NK-92 treated with Interleukin-12 subunit alpha and Interleukin-12 subunit beta, amount 100 ng/mL, for 24 hours (cell line): ENCODE measurements at places on chromosomes 13 and 19.

DNA sequence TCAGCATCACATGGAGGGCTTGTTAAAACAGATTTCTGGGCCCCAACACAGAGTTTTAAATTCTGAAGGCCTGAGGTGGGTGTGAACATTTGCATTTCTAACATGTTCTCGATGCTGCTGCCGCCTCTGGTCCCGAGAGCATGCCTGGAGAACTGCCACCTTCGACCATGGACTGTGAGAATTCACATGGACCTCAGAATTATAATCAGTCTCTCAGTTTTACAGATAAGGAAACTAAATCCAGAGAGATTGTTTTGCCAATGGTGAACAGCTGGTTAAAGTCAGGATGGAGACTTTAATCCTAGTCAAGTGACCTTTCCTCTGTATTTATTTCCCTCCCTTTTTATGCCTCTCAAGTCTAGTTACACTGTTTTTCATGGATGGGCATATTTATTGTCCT, 14.7 kb downstream of the ALOX5AP start:
- no peak for DNase-seq

DNA sequence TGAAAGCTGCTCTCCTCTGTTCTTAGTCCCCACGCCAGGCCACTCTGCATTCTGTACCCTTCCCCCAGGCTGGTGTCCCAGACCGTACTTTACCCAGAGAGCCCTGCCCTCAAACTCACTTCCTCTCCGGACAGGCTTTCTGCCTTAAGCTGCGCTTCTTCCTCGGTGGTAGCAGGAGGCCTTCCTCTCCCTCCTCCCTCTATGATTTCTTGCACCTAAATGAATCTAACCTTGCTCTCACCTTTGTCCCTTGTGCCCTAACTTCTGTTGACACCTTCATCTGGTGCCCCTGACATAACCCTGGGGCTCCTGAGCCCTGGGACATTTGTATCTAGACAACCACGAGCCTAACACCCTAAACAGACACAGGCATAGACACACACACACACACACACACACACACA, 29.6 kb upstream of the CEACAM21 start:
- no peak for DNase-seq

GRCh38 chr19:10100163-10100785, 2.2 kb downstream of the ANGPTL6 start:
- no peak for DNase-seq

DNA sequence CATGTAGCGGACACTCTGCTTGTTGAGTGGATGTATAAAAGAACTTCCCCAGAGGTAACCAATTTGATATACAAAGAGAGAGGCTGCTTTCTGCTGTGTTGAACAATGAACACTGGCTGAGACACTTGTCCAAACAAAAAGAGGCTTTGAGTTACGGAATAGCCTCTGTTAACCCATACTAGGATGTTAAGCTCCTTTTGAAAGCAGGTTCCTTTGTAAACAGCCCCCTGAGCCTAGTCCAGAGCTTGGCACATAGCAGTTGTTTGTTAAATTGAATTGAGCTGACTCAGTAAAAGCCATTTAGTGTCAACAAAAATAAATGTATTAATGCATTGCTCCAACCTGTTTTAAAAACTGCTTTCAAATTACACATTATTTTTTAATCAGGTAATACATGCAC, 200.1 kb downstream of the MZT1 start:
- DNase-seq: no peak

GRCh38 chr13:36108342-36108741, 22.8 kb downstream of the DCLK1 start:
- no peak for DNase-seq

- no peak for DNase-seq
Measured at GRCh38 chr19:46191356-46191755, 38.2 kb upstream of the IGFL1 start.

- DNase-seq: no peak
Measured at GRCh38 chr13:114065926-114066774, 66.3 kb downstream of the RASA3 start.

DNA sequence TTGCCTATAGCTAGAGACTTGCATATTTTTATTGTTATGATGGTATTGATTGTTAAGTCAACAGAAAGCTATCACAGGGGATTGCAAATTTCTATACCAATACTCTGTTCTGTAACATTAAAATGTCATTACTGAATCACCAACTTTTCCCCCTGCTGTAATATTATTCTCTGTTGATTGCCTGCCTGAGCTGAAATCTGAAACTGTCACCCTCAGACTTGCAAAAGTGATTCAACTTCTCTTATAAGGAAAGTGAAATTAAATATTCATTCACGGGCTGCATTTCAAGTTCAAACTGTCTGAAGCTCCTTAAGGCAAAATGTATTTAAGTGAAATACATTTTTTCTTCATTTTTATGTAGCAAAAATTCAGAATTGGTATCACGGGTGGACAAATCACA, 723.2 kb downstream of the PCDH9 start:
- DNase-seq: no peak

GRCh38 chr13:108919036-108919907, 289.9 kb downstream of the MYO16 start:
- DNase-seq: no peak

DNA sequence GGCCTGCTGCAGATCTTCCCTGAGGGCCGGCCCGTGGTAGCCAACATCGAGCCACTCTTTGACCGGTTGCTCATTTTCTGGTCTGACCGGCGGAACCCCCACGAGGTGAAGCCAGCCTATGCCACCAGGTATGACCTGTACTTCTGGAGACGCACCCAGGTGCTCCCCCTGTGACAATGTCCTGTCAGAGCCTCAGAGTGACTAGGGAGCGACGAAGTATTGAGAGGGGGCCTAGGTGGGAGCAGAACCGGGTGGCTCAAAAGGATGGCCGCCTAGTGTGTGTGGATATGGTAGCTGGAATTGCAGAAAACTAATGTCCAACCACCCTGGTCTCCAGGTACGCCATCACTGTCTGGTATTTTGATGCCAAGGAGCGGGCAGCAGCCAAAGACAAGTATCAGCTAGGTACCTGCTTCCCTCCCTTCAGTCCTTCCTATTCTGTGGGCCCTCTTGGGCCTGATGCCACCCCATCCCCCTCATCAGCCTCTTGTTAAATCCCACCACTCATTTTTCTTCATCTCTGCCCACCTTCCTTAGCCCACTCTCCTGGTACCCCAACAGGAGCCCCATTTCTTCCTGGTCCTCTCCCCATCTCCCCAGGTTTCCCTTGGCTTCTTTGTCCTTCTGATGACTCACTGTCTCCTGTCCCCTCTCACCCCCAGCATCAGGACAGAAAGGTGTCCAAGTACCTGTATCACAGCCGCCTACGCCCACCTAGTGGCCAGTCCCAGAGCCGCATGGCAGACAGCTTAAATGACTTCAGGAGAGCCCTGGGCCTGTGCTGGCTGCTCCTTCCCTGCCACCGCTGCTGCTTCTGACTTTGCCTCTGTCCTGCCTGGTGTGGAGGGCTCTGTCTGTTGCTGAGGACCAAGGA, 8.4 kb downstream of the EGLN2 start:
- no peak for DNase-seq

GRCh38 chr13:48165063-48165462, 67.9 kb upstream of the ITM2B start:
- no peak for DNase-seq

DNA sequence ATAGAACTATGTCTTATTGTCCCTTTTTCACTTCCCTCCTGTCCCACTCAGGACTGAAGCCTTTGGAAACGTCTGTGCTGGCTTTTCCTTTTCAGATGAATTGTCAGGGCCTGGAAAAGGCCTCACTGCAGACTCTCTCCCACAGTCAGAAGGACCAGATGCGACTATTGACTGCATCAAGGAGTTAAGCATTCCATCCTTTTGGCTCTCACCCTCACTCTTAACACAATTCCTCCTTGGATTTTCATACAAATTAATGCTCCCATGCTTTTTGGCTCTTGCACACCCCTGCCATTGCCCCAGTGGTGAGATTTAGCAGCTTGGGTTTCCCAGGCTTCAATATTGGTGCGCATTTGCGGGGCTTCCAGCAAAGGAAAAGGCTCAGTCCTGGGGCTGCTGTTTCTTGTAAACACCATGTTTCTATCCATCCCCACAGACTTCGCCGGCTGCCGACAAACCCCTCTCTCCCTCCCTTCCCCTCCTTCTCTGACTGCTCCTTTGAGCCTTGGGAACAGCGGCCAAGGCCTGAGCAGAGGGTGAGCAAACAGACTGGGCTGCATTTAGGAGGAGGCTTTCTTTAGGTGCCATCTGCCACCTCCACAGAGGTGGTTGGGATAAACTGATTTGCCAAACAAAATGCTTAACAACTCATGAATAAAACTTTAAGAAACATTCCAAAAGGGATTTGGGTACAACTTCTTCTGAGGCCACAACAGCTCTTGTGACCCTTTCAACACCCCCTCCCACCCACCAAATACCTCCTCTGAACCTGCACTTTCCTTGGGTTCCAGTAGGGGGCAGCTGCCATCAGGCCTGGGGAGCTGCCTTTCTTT, 48.6 kb upstream of the PCDH8 start:
- no peak for DNase-seq

GRCh38 chr19:718991-719512, 10.3 kb downstream of the PALM start:
- DNase-seq: no peak

GRCh38 chr13:110306960-110307766, at the start of the genes COL4A1 and COL4A2:
COL4A1 (minus strand) TSS chr13:110307157; CDS start chr13:110307027, 130 bp downstream.
COL4A2 (plus strand) TSS chr13:110307284; CDS start chr13:110307904, 620 bp downstream.
- no peak for DNase-seq

GRCh38 chr13:113532156-113532806, 41.8 kb upstream of the DCUN1D2 start:
- DNase-seq: no peak
